ENCODE measurements at places on chromosomes 1 and 21. TPM values are rescaled to one million over a fixed set of nuclear protein-coding genes. Genes with fewer than 3 reads are reported as not detected.

The AMY2A gene
- total RNA-seq = not detected

The GNAT2 gene
- 0.29 TPM for total RNA-seq

The LORICRIN gene
- total RNA-seq = not detected

The FAM163A gene
- total RNA-seq = not detected

The BRDT gene
- not detected for total RNA-seq

The CSF3R gene
- total RNA-seq = not detected

The DIO1 gene
- not detected for total RNA-seq

The SNRPE gene
- 46.3 TPM for total RNA-seq

All from osteoblast (primary cell).